Mucosa of descending colon (tissue), 3 donors: ENCODE measurements at places on chromosomes 6 and 20. TPM values are rescaled to one million over a fixed set of nuclear protein-coding genes. Genes with fewer than 3 reads are reported as not detected.

DNA sequence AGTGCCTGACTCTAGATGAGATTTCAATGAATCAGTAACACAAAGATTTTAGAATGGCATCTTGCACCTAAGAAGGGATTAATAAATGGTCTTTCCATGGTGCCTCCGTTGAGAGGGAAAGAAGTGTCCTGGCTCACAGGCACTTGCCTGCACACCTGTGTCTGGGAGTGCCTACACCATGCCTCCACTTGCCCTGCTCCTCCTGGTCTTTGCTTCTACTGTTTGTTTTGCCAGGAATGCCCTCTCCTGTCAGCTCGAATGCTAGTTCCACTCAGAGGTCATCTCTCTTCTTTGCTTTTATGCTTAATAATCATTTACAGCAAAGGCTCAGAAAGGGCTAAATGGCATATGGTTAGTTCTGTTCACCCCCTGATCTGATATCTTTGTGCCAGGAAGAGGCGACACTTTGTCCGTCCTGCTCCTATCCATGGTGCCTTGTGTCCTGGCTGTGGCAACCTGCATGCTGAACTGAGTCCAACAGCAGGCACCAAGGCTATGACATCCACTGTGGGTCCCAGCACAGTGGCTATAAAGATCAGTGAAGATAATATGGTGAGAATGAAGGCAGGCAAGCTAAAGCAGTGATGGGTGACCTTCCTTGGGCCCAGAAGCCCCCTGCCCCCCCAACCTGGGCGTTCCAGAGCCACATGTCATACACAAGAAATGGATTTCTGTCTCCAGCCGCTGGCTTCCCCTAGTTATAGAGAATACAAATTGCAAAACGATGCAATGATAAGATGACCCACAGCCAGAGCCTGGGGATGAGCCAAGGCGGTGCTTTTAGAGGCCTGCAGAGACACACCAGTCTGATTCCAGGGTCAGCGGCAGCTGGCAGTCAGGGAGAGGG, 1.4 kb downstream of the C6orf132 start:
- DNase-seq, result no peak

DNA sequence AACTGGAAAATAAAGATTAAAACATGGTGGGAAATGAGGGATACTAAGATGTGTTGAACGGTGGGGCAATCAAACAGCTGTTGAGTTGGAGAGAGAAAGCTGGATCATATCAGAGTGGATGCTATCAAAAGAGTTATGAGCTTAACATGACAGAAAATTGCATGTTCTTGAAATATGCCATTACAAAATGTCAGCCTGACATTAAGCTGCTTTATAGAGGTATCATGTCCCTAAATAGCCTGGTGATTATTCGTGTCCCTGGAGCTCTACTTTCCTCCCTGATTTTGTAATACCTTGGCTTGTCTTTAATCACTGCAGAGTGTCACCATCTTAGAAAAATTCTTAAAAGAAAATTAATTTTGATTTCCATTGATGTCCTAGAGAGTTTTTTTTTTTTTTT, 223.1 kb downstream of the PHF3 start:
- no peak for DNase-seq

- peak; percentile 60 for DNase-seq
Observed at GRCh38 chr6:156778454-156779205, 1.5 kb downstream of the ARID1B start.

- DNase-seq, result no peak
Observed at GRCh38 chr6:15864038-15864707, 201.3 kb upstream of the DTNBP1 start.

DNA sequence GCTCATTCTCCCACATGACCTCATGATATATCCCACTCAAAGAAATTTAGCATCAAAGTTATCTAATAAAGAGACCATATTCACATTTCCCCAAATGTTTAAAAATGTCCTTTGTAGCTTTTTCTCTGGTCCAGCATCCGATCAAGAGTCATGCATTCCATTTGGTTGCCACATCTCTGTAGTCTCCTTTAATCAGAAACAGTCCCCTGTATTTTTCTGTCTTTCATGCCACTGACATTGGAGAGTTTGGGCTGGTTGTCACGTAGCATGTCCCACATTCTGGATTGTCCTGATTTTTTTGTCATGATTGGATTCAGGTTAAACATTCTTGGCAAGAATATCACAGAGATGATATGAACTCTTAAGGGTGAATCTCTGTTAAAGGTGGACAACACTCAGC, 55.7 kb downstream of the SNX5 start:
- DNase-seq, result no peak

Gene SLC26A8
- total RNA-seq, result 0.28 TPM

DNA sequence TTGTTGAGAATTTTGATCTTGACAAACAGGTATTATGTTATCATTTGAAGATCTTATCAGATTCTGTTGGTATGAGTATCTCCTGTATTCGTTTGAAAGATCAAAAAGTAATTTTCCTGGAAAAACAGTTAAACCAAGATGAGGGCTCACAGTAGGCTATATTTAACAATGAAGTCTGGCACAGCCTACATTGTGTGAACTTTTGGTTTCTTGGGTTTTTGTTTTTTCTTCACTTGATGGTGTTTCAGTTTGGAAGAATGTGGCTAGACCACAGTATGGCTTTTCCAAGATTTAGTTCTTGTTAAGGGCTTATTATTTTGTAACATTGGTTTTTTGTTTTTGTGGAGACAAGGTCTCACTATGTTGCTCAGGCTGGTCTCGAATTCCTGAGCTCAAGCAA, 306.4 kb downstream of the CDKAL1 start:
- DNase-seq, result no peak

DNA sequence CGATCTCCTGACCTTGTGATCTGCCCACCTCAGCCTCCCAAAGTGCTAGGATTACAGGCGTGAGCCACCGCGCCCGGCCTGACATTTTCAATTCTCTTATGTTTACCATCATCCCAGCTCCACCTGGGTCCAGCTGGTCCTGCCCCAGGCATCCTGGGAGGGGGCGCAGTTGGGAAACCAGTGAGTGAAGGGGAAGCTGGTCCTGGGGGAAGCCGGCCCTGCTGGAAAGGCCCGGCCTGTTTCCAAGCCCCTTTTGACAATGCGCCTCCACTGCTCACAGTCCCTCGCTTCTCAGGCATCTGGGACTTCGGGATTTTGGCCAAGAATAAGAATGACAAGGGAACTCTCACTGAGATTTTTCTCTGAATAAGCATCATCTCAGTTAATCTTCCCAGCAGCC, 14.2 kb downstream of the SLC13A3 start:
- DNase-seq, result no peak

Gene HACE1
- total RNA-seq, result 13.8 TPM

Gene MRPL18
- total RNA-seq, result 62.0 TPM

DNA sequence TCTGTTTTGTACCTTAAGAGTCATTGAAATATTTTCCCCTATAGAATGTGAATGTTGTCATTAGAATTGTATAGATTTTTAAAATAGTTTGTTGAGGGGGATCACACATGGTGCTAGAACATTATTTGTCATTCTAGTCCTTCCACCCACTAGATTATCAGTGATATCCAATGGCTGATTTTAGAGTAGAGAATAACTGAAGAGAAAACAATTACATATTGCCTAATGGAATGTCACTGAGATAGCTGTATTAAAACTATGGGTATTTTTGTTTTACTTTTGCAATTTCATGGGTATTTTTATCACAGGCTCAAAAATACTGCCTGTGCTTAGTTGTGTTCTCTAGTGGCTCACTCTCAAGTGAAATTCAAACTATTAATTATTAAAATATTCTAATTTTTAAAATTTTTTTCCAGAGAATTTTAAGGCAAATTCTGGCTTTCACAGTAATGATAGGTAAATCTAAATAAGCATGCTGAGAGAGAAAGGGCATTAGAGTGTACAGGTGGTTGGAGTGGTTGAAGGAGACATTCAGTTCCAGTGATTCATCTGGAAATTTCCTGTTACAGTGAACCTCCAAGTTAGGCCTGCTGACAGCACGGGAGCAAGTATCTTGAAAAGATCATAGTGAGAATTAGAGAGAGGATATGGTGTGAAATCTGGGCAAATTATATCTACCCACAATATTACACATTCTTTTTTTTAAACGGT, 399.6 kb downstream of the NKAIN2 start:
- no peak for DNase-seq

- DNase-seq, result no peak
Observed at GRCh38 chr6:125587666-125588632, 161.5 kb upstream of the HEY2 start.

GRCh38 chr6:89775150-89775549, 44.4 kb downstream of the MDN1 start:
- DNase-seq, result no peak

Gene BHLHE23
- total RNA-seq, result not detected

Gene ROS1
- total RNA-seq, result 1.1 TPM

DNA sequence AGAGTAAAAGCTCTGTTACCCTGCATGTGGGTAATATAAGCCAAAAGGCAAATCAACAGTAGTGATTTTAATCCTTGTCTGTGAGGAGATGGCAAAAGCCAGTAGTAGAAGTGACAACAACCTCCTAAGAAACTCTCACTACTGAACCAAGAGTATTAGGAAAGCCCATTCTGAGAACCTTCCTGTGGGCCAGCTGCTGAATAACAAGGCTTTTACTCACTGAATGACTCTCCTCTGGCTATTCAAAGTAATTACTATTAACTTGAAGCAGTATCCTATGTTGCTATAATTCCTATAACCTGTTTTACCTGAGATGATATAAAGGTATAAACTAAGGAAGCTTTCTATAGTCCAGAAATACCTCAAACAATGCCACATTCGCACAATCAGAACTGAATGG, 55.1 kb downstream of the CHD6 start:
- no peak for DNase-seq
